ENCODE measurements at places on chromosomes 11 and 22. TPM values are rescaled to one million over a fixed set of nuclear protein-coding genes. Genes with fewer than 3 reads are reported as not detected.

Gene OVOL1
- not detected for polyA plus RNA-seq

Gene PANX2
- polyA plus RNA-seq: not detected

Gene SOX10
- polyA plus RNA-seq: not detected

Gene SMC1B
- polyA plus RNA-seq: not detected

Gene DEFB131B
- polyA plus RNA-seq: not detected

Gene CASP1
- 75.2 TPM for polyA plus RNA-seq

Gene SUSD2
- polyA plus RNA-seq: not detected

Gene TMEM191B
- not detected for polyA plus RNA-seq

Gene ACTN3
- not detected for polyA plus RNA-seq

Gene SAA1
- not detected for polyA plus RNA-seq

Gene NOX4
- not detected for polyA plus RNA-seq

Gene TSKU
- polyA plus RNA-seq: not detected

Gene HIC2
- 0.34 TPM for polyA plus RNA-seq

Gene MRTFA
- polyA plus RNA-seq: 17.2 TPM

Gene CAVIN3
- polyA plus RNA-seq: not detected

Gene KRTAP5-1
- not detected for polyA plus RNA-seq

Gene C11orf65
- polyA plus RNA-seq: 0.86 TPM

Gene CASP5
- polyA plus RNA-seq: 0.45 TPM

Gene EXPH5
- 0.05 TPM for polyA plus RNA-seq

Gene OR8A1
- polyA plus RNA-seq: not detected

Gene SYT12
- not detected for polyA plus RNA-seq

Gene SLC6A5
- not detected for polyA plus RNA-seq

Gene TP53AIP1
- not detected for polyA plus RNA-seq

Gene NCF4
- 121 TPM for polyA plus RNA-seq

Gene KDM4E
- polyA plus RNA-seq: not detected

Gene NAALADL1
- polyA plus RNA-seq: 21.5 TPM

Gene GAS2
- 3.4 TPM for polyA plus RNA-seq

Gene DENND6B
- polyA plus RNA-seq: 1.2 TPM

Gene ZBTB16
- polyA plus RNA-seq: 9.7 TPM

Gene OR52N4
- polyA plus RNA-seq: 0.75 TPM

Gene RPLP2
- 4,588 TPM for polyA plus RNA-seq

Gene CERK
- polyA plus RNA-seq: 11.7 TPM

Gene RPS19BP1
- polyA plus RNA-seq: 156 TPM

Gene MYBPC3
- not detected for polyA plus RNA-seq

Gene LRRC56
- 2.6 TPM for polyA plus RNA-seq

Gene MS4A12
- not detected for polyA plus RNA-seq

Gene SPA17
- polyA plus RNA-seq: 1.0 TPM

Gene TRIM51
- polyA plus RNA-seq: not detected

Gene APOA4
- polyA plus RNA-seq: not detected

Gene LRP4
- polyA plus RNA-seq: not detected

Gene TH
- polyA plus RNA-seq: not detected

Gene MORC2
- 5.9 TPM for polyA plus RNA-seq

Gene ANO5
- polyA plus RNA-seq: not detected

Gene PRR33
- 0.60 TPM for polyA plus RNA-seq

Gene NXPE1
- polyA plus RNA-seq: not detected

Gene KCNQ1OT1
- polyA plus RNA-seq: 0.09 TPM

Gene CDHR5
- polyA plus RNA-seq: not detected

Gene SLC35F2
- 21.6 TPM for polyA plus RNA-seq

Gene SPI1
- 67.7 TPM for polyA plus RNA-seq

Gene TTLL12
- 20.0 TPM for polyA plus RNA-seq

Gene RAB38
- not detected for polyA plus RNA-seq

Gene TMEM132A
- 0.26 TPM for polyA plus RNA-seq

Gene PIM3
- 47.1 TPM for polyA plus RNA-seq

Gene POU2AF2
- polyA plus RNA-seq: not detected

Gene TRIM49
- not detected for polyA plus RNA-seq

Gene IRAG1
- 0.18 TPM for polyA plus RNA-seq

Gene SCUBE1
- not detected for polyA plus RNA-seq

Gene CYP2D6
- not detected for polyA plus RNA-seq

Gene PLAAT5
- polyA plus RNA-seq: not detected

Gene CCDC116
- 0.11 TPM for polyA plus RNA-seq
